ENCODE measurements at places on chromosomes 5 and 9.

- no peak for DNase-seq
Measured at GRCh38 chr5:112823656-112824055, 37.4 kb upstream of the SRP19 start.

- DNase-seq: no peak
Measured at GRCh38 chr5:54302267-54302687, 8.1 kb downstream of the ARL15 start.

DNA sequence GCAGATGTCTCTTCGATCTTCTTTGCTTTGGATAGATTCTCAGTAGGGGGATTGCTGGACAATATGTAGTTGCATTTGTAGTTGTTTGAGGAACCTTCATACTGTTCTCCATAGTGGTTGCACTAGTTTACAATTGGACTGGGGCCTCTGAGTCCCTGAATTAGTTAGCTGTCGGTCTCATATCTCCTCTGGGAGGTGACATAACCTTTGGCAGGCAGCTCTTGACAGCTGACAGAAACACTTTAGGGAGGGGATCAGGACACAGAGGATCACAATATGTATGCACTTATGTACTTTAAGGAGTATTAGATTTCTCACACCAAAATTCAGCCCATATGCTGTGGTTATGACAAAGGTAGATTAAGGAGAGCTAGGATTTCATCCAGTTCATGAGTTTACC lies 1279.9 kb upstream of the DMAC1 start:
- DNase-seq: no peak

- no peak for DNase-seq
Measured at GRCh38 chr9:9214066-9214465, 1398.7 kb downstream of the PTPRD start.

GRCh38 chr5:130237721-130238120 lies 333.5 kb downstream of the CHSY3 start:
- DNase-seq: no peak

- DNase-seq: no peak
Measured at GRCh38 chr5:142009886-142010285, 2.9 kb downstream of the GNPDA1 start.

DNA sequence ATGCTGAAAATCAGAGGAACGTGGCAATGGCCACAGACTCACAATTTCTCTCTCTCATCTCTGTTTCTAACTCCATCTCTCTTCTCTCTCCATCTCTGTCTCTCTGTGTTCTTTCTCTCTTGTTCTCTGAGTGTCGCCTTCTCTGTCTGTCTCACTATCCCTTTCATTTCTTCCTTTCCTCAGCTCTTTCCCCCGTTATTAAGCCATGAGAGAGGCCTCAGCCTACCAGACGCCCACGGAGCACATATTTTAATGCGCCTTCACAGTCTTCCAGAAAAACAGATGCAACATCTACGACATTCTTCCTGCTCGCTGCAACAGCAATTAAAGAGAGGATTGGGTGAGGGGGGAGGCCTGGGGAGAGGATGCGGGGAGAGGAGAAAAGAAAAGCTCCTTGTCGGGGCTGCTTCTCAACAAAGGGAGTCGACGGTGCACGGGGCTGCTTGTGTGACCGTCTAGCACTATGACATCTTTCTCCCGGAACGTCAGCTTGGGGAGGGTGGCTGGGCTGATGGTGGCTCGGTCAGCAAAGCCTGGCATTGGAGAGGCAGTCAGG lies 37.7 kb upstream of the NEURL1B start:
- DNase-seq: no peak

Measured in KG1 (cell line).